ENCODE measurements at places on chromosomes 6 and 20.
A peak's percentile ranks its signal among the peaks of the same experiment; 100 is the strongest.

- no peak for DNase-seq
These were observed 40.3 kb downstream of the UQCC2 start for GRCh38 chr6:33670971-33671743.

DNA sequence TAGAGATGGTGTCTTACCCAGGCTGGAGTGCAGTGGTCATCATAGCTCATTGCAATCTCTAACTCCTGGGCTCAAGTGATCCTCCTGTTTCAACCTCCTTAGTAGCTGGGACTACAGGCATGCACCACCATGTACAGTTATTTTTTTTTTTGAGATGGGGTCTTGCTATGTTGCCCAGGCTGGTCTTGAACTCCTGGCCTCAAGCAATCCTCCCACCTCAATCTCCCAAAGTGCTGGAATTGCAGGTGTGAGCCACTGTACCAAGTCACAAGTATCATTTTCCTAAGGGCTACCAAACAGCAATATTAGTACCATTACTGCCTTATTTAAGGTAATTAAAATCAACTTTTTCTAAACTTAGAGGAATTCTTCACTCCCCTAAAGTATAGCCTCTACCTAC lies 49.4 kb downstream of the BACH2 start:
- DNase-seq, result no peak

- peak; percentile 33 for DNase-seq
These were observed 6.4 kb downstream of the FGD2 start for GRCh38 chr6:37011656-37012378.

- peak; percentile 67 for DNase-seq
These were observed 246.0 kb upstream of the TENT5A start for GRCh38 chr6:81998432-81998831.

GRCh38 chr20:47127999-47128398 lies 228.5 kb downstream of the ZMYND8 start:
- DNase-seq, result no peak

GRCh38 chr6:121743691-121744090 lies 308.2 kb downstream of the GJA1 start:
- DNase-seq, result no peak

DNA sequence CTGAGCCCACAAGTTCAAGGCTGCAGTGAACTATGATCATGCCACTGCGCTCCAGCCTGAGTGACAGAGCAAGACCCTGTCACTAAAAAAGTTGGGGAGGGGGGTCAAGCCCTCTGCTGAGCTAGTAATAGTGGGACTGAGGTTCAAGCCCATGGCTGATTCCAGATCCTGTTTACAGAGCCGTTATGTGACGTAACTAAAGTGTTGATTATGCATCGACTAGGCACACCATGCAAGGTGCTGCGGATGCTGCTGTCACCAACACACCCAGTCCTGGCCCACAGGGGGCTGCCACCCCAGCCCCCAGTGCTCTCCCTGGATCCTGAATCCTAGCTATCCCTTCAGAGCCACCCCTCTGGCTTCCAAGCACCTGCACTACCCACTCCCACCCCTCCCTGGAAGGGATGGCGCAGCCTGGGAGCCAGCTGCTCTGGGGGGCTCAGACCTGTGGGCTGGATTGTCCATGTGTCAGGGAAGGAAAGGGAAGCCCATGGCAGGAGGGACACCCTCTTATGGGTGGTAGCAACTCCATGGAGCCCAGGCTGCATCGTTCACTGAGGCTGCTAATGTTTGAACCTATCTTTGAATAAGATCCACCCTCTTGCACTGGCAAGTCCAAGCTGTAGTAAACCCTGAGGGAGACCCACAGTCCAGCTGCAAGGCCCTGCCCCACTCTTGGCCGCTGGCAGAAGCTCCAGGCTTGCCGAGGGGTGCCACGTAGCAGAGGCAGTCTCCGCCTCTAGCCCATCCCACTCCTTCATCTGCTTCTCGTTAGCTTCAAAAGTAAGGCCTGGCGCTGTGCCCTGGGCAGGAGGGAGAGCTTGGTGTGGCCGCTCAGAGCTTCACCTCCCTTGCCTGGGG lies 95.0 kb downstream of the SNX5 start:
- DNase-seq, result peak; percentile 82

GRCh38 chr6:53999088-53999755 lies 112.0 kb upstream of the MLIP start:
- DNase-seq, result no peak

DNA sequence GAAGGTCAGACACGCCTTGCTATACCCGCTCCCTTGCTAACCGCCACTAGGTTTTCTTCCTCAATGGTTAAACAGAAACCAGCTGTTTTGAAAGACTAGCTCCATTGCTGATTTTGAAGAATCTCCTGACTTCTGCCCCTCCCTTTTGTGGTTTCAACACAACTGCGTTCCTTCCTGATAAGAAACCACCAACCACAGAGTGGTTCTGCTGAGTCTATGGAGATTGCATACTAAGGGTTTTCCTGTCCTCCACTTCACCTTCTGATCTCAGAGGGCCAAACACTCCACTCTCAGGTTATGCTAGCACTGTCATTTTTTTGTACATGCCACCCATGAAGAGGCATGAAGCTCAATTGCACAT lies 207.9 kb downstream of the MYLK4 start:
- DNase-seq, result peak; percentile 10

GRCh38 chr20:38152175-38152620 lies 12.9 kb downstream of the TGM2 start:
- no peak for DNase-seq

GRCh38 chr6:164200071-164200470 lies 785.6 kb downstream of the QKI start:
- DNase-seq, result no peak

- DNase-seq, result no peak
These were observed 56.2 kb upstream of the PREP start for GRCh38 chr6:105459049-105459448.

- no peak for DNase-seq
These were observed 893.7 kb downstream of the TFAP2A start for GRCh38 chr6:9521152-9521530.

GRCh38 chr6:53044071-53044470 lies 21.1 kb upstream of the FBXO9 start:
- DNase-seq, result no peak

DNA sequence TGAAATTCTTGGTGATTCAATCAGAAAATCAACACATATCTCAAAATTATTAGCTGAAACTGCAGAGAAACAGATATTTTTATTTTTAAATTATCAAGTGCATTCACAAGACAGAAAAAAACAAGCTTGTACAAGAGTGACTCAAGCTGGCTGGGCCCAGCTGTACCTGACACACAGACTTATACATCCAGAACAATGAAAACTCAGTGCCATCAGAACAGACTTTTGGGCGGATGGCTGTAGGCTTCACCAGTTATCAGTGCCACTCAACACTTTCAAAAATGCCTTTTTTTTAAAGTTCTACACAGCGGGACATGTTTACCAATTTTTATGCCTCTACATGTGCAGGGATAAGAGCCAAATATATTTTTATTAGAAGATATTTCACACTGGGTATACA lies 102.8 kb downstream of the MYB start:
- no peak for DNase-seq

DNA sequence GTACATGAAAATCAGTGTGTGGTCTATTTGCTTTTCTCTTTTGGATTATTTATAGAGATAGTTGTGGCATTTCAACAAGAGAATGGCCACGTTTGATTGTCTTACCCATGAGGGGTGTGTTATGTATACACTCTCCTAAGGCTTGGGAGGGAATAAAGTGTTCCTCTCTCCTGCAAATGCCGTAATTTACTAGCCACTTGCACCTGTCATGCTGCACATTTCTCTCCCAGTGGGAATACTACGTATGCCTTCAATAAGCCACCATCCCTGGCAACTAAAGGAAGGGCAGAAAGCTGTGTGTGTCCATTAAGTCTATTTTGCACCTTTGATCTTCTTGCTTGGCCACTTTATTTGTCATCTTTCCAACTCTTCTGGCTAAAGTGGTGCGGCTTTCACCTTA lies 541.2 kb downstream of the QKI start:
- DNase-seq, result no peak

- DNase-seq, result no peak
These were observed 292.2 kb upstream of the RSPO3 start for GRCh38 chr6:126826166-126826714.

GRCh38 chr6:85669735-85670194 lies 27.1 kb upstream of the SYNCRIP start:
- DNase-seq, result no peak

GRCh38 chr6:70415247-70415646 lies 1.9 kb downstream of the FAM135A start:
- no peak for DNase-seq

DNA sequence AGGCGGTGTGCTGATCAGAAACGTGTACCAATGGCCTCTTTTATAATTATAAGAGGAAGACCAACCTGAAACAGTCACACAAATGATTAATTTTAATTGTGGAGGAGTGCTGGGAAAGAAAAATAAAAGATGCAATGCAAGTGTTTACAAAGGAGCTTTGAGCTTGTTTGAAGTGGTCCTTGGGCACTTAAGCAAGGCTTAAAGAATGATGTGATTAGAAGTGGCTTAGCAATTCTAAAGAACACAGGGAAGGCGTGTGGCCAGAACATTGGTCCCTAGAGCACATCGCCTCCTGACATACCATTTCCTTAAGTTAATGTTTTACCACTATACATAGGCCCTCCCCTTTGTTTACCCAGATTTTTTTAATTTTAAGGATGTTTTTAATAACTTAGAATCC lies 26.1 kb downstream of the PTPN1 start:
- DNase-seq, result no peak

- DNase-seq, result no peak
These were observed 41.7 kb upstream of the PIM1 start for GRCh38 chr6:37127961-37128862.

DNA sequence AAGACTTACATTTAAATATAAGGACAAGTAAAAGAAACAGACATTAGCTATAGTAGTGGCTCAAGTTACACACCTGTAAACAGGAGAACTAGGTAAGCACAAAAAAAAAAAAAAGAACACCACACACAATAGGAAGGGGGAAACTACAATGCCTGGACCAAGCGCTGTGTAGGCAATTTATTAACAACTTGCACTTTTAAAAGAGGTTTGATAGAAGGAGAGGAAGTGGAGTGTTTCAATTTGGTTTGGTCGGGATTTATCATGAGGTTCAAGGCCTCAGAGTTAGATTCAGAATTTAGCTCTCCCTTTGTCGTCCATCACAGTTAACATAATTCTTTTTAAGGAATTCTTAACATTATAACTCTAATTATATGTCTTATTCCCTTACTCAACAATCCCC lies 1.1 kb upstream of the USP49 start:
- no peak for DNase-seq

DNA sequence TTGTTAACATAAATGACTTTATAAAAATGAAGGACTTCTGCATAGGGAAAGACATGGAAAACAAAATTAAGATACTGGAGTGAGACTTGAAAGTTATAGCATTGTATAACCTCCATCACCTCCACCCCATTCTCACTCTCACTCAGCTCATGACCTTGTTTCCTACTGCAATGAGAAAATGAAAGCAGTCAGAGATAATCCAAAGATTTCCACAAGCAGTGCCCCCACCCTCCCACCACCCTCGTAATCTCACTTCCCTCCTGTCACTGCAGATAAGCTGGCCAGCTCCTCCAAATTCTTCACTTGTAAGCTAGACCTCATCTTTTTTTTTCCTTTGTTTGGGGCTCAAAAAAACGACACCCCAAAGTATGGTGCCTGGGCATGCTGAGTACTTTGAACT lies 52.9 kb upstream of the PROKR2 start:
- no peak for DNase-seq

DNA sequence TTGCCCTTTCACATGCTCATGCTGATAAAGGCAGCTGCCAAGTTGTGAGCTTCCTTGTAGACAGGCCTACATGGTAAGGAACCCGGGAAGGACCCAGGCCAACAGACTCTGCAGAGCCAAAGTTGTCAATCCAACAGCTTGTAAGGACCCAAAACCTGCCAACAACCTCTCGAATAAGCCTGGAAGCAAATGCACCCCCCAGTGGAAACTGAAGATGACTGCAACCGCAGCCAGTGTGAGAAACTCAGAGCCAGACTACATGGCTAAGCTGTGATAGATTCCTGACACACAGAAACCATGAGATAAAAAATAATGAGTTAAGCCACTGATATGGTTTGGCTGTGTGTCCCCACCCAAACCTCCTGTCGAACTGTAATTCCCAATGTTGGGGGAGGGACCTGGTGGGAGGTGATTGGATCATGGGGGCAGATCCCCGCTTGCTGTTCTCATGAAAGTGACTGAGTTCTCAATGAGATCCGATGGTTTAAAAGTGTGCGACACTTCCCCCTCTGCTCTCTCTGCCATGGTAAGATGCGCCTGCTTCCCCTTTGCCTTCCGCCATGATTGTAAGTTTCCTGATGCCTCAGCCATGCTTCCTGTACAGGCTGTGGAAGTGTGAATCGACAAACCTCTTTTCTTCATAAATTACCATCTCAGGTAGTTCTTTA lies 18.8 kb upstream of the CLPSL2 start:
- DNase-seq, result no peak

- no peak for DNase-seq
These were observed 12.0 kb downstream of the WTAP start for GRCh38 chr6:159739341-159739740.

DNA sequence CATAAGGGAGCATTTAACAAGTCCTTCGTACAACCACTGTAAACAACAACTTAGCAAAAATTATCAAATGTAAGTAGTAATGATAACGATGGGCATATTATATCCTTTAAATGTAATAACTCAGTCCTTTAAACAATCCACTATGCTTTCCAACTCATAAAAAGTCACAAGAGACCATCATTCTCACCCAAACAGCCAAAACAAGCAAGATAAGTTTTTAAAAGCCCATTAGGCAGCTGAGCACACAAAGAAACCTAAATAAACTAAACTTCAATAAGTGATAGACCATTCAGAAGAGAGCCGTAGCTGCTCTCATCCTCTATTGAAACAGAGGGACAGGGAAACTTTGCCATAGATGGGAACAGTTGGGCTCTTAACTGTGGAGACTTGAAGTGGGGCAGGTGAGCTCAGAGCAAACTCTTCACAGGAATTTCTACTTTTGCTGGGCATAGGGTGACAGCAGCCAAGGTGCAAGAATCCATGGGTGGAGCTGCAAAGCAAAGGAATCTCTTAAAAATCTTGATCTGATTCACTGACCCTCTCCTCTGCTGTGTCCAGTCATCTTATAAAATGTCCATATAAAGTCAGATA lies 22.5 kb downstream of the RAB22A start:
- no peak for DNase-seq

DNA sequence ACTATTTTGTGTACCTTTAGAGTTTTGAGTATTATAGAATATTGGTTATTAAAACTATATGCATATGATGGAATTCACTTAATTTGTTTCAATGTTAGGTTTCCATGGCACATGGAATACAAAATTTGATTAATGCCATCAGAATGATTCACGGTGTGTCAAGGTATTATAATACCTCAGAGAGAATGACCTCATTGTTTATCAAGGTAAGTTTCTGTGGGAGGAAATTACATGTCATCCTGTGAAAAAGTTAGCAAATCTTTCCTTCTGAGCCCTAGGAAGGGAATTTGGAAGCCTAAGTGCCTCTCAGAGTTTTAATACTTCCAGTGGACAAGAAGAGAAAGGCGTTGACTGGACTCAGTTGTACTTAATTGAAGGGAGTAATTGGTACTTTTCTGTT lies 40.8 kb downstream of the DNAH8 start:
- no peak for DNase-seq
